ENCODE measurements at places on chromosomes 4 and X. TPM values are rescaled to one million over a fixed set of nuclear protein-coding genes. Genes with fewer than 3 reads are reported as not detected.

DNA sequence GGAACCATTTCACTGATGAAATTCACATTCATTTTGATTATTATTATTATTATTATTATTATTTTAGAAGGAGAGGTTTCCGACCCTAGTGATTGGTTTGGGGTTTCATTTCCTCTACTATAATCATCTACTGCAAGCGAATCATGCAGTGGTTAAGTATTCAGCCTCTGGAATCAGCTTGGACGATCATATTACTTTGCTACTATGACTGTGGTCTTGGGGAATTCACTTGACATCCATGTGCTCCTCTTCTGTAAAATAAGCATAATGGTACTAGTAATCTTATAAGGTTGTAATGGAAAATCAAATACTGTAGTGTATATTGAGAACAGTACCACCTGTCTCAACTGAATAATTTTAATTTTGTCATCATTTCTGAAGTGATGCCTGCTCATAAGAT, 132.1 kb upstream of the SLC4A4 start:
- no peak for DNase-seq

DNA sequence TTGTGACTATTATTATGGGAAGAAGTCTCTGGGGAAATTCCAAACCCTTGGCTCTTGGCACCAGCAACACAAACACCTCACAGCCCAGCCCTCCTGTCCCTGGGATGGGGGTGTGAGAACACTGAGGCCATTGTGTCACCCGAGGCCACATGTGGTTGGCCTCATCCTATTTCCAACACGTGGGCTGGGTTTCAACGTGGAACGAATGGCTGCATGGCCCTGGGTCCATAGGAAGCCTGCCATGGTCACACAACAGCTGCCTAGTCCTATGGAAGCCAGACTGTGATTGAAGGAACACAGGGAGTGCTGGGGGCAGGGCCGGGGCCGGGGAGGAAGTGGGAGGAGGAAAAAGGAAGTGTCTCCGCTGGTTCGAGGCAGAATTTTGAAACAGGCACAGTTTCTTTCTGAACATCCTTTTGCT, 10.0 kb downstream of the CLCN4 start:
- no peak for DNase-seq

DNA sequence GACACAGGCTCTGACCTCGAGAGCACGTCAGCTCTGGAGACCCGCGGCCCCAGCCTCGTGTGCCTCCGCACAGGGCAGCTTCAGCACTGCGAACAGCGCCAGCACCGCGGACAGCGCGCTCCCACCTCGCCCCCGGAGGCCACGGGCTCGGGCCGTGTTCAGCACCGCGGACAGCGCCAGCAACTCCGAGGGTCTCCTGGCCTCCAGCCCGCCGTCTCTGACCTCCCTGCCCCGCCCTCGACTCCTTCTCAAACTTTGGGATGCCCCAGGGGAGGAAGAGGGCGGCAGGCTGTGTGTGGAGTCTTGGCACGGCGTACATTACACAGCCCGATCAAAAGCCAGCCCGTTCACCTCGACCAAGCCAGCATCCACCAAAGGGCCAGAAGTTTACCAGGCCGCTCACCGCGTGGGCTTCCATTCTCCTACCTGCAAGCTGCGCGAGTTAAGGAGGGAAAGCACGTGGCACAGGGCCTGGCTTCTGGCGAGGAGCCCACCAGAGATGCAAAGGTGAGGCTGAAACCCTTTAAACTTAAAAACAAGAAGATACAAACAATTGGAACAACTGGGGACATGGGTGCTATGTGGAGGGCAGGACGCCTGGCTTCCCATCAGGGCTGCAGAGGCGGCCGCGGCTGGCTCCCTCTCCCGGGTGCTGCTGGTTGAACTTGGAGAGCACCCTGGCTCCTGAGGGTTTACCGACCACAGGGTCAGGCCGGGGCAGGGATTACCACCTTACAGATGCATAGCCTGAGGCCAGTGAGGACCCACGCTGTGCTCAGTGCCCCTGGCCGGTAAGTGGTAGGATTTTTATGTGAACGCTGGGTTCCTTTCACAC, 4.5 kb upstream of the NKX1-1 start:
- DNase-seq = no peak

The ZXDA gene
- 4.7 TPM for total RNA-seq

- DNase-seq = no peak
These were observed 105.0 kb upstream of the ANKRD50 start for GRCh38 chr4:124817531-124817930.

The UGT2A1 gene
- not detected for total RNA-seq

DNA sequence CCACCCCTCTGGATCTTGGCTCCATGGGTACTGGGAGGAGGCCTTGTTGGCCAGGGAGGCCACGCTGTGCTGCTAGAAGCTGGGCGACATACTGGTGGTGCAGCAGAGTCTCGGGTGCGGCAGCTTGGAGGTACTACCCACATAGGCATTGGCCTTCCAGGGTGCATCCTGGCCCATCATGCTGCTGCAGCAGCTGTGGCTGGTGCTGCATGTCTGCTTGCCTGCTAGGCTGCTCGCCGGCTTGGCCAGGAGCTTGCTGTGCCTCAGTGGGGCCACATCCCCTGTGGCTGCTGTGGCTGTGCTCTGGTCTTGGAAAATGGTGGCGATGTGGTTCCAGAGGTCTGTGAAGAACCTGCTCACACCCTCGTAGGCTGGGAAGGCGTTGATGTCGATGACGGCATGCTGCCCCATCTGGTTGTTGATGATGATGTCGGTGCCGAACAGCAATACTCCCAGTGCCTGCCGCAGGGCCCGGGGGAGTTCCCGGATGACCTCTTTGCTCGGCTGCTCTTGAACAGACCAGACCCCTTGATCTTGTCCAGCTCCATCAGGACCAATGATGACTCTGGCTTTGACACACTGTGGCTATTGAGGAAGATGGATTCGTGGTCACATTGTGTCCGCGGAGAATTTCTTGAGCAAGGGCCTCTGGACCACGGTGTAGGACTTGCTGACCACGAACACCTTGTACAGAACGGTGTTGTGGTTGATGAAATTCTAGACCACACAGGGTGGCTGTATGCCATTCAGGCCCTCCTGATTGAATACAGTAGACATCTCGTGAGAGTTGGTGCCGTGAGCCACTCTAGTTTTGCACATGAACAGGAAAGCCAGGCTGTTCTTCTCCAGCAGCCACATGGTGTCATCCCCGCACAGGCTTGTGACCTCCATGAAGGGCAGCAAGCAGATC, 11.8 kb downstream of the RBM10 start:
- DNase-seq = no peak

DNA sequence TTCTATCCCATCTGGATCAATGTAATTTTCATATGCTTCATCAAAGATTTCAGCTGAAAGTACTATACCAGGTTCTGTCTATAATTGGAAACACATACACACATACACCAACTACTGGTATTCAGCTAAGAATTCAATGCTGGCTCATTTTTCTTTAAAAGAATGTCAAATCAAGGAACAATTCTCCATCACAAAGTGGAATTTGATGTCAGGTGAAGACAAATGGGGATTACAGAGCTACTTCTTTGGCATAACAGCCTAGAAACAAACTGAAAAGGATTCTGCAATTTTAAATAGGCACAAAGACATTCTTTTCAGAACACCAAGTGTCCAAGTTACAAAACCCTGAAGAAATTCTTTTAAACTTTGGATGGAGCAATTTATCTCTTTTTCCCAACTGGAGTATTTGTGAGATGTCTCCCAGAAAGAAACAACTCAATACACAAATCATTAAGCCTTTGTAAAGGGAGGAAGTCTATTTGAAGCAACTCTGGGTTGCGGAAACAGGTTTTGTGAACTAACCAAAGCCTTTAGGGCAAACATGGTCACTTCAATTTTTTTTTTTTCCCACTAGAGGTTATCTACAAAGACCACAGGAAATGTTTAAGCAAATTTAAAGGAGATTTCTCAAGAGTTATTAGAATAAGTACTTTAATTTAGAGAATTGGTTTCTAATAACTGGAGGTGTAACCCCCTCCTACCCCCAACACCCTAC, 1.9 kb upstream of the FAM9C start:
- DNase-seq = no peak

DNA sequence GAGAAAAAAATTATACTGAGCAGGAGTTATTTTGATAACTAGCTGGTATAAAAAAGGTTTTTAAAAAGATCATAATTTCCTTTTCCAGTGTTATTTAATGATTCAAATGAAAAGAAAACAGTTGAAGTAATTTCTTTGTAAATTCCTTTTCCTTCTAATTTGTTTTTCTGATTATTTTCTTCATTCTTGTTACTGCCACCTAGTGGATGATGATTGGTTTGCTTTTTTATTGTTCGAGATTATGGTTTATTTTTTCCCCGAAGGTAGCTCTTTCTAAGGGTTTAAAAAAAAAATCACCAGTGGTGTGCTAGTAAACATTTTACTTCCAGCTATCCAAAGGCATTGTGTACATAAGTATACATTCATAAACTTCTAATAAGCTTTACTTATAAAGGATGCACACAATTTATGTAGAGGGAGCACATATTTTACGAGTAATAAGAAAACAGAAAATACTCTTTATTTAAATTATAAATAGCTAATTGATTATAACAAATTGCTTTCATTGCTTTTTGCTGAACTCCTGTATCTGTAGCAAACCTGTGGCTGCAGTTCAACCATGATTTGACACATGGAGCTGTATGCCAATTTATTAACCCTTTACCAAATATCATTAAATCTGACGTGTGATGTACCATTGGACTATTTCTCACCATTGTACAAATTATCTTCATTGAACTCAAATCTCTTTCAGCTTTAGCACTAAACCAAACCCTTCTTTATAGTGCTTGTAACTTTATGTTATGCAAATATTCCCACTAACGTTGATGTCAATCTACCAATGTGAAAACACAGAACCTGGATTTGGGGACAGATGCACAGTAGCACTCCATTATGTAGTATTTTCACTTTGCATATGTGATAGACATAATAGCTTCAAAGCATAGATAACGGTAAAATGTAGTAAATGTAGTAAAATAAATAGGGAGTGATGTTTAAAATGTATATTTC, 97.8 kb upstream of the ANK2 start:
- DNase-seq = no peak

The SYP gene
- total RNA-seq = 1.0 TPM

- no peak for DNase-seq
These were observed 779.3 kb downstream of the ARAP2 start for GRCh38 chr4:35464964-35465528.

GRCh38 chrX:14899607-14900006, 26.4 kb downstream of the MOSPD2 start:
- DNase-seq = peak; percentile 56

DNA sequence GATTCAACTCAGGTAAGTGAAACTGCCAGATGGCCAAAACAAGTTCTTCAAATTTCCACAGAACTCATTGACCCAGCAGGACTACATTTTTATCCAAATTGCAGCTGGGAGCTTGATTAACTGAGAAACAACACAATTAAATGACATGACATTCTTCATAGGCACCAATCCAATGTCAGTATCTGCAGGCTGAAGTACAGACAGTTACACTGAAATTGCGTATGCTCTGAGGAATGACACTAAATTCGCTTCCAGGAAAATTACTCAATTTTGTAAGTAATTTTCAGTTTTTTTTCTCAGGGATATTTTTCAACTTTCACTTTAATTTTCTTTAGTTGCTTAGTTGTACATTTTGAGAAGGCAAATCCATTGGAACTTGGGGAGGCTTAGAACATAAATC, 4.5 kb downstream of the C1GALT1C1 start:
- no peak for DNase-seq

- DNase-seq = peak; percentile 9
These were observed 2.5 kb downstream of the NYX start for GRCh38 chrX:41449615-41450014.

- DNase-seq = peak; percentile 25
These were observed 370.7 kb downstream of the FBXW7 start for GRCh38 chr4:152165146-152165545.

The ARHGAP36 gene
- total RNA-seq = not detected

DNA sequence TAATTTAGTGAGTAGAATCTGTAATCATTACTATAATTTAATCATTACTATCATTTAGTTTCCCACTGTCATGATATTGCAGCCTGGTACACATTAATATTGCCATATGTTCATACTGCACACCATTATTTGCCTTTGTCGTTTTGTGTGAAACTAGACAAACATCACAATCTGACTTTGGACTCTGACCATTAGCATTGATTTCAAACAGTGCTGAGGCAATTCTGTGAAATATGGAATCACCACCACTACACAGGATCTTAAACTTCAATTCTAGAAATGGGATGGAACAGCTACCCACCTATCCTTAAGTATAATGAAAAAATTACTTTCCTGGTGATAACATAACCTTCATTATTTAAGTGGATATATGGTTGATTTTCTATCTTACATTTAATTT, 98.3 kb downstream of the SORBS2 start:
- DNase-seq = no peak

- DNase-seq = no peak
These were observed 565 bp upstream of the ZNF41 start for GRCh38 chrX:47483306-47484268.

- no peak for DNase-seq
These were observed 8.6 kb upstream of the KIAA0232 start for GRCh38 chr4:6773616-6774540.

DNA sequence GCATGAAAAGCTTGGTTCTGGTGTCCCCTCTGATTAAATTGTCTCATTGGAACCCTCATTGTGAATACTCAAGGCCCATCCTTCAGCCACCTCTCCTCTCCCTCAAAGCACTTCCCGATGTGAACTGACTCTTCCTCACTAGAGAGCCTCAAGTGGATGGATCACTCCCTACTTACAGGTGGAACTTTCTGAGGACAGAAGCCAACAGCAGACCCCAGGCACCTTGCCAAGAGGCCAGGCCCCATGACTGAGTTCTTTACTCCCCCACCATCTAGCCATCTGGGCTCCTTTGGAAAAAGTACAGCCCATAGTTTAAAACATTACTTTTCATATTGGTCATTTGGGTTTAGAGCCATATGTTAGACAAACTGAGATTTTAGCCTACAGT, 224.1 kb downstream of the SHROOM3 start:
- DNase-seq = no peak

The SHROOM4 gene
- total RNA-seq = 7.5 TPM

- no peak for DNase-seq
These were observed 197.6 kb upstream of the FAM9B start for GRCh38 chrX:9231491-9231890.

The NSUN7 gene
- 8.9 TPM for total RNA-seq

DNA sequence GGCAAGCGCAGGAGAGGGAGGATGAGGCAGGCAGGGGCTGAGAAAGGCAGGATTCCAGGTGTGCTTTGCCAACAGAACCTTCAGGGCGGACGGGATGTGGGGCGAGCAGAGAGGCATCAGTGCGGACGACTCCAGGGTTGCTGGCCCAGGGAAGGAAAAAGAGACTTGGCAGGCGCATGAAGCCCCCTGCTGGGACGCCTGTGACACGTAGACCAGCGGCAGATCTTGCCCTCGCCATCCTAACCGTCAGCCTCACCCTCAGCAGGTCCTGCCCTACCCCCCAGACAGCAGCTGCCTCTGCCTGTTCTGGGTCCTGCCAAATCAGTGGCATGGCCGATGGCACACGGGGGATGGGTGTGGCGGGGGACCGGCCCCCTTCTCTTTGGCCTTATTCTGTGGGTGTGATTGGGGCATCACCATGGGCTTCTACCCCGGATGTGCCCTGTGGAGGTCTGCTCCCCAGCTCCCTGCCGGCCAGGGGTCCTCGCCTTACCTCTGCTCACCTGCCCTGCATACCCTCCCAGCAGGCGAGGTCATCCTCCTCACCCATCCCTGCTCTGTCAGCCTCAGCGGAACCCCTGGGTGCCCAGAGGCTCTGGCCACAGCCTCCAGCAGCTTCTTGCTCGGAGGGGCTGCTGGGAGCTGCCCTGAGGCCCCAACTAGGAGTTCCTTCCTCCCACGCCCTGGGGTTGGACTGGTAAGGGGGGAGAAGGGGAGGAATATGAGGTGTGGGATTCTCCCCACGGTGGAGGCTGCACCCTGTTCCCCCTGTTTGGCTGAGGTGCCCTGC, 2.9 kb upstream of the SH3BP2 start:
- no peak for DNase-seq

The USP26 gene
- not detected for total RNA-seq

GRCh38 chr4:53605783-53606182, 14.5 kb upstream of the LNX1 start:
- DNase-seq = no peak

Measured in kidney epithelial cell (primary cell).